ENCODE measurements at places on chromosomes 3 and 15.
A peak's percentile ranks its signal among the peaks of the same experiment; 100 is the strongest.

- no peak for DNase-seq
Measured at GRCh38 chr3:3923619-3924018, 124.4 kb downstream of the LRRN1 start.

DNA sequence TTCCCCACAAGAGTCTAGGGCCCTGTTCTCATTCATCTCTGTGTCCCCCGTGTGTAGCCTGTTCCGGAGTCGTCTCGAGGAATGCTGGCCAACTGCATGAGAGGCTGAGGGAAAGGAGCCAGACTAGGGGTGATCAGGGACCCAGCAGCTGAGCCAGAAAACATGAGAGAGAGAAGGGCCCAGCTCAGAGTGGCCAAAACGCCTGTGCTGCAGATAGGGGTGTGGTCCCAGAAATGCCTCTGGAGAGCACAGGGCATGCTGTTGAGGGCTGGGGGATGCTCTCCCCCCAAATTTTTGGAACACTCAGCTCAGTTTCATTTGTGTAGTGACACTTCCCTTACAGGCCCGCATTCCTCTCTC, 14.1 kb downstream of the CYP1A2 start:
- DNase-seq = no peak

DNA sequence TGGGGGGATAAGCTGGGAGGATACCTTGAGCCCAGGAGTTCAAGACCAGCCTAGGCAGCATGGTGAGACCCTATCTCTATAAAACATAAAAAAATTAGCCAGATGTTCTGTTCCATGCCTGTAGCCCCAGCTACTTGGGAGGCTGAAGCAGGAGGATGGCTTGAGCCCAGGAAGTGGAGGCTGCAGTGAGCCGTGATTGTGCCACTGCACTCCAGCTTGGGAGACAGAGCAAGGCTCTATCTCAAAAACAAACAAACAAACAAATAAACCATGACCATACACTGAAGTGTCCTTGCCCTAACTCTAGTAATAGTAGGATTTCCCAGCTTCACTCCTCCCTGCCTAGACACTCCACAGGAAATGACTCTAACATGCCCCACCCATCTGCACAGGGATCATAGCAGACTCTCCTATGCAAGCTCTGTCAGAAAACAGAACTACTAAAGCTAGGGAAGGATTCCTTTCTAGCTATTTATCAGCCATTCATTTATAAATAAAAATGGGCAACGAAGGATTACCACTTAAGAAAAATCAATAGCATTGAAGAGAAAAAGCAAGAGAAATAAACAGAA, 4.6 kb downstream of the ERICH6 start:
- no peak for DNase-seq

DNA sequence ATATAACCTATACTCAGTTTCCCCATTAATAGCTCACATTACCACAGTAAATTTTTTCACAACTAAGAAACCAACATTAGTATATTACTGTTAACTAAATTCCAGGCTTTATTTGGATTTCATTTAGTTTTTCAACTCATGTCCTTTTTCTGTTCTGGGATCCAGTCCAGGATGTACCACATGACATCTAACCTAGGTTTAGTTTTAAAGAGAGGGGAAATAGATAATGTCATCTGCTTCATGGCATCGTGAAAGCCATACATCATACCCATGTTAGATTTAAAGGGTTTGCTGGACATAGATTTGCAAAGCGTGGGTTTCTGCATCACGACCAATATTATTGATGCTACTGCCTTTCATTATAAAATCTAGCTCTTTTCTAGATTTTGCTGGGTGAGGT, 33.2 kb upstream of the RPP14 start:
- no peak for DNase-seq

- no peak for DNase-seq
Measured at GRCh38 chr3:171218069-171218468, 191.5 kb upstream of the SLC2A2 start.

- DNase-seq = no peak
Measured at GRCh38 chr3:73448761-73449301, 175.9 kb downstream of the PDZRN3 start.

GRCh38 chr15:100059094-100059493, 282.7 kb downstream of the ADAMTS17 start:
- DNase-seq = no peak

DNA sequence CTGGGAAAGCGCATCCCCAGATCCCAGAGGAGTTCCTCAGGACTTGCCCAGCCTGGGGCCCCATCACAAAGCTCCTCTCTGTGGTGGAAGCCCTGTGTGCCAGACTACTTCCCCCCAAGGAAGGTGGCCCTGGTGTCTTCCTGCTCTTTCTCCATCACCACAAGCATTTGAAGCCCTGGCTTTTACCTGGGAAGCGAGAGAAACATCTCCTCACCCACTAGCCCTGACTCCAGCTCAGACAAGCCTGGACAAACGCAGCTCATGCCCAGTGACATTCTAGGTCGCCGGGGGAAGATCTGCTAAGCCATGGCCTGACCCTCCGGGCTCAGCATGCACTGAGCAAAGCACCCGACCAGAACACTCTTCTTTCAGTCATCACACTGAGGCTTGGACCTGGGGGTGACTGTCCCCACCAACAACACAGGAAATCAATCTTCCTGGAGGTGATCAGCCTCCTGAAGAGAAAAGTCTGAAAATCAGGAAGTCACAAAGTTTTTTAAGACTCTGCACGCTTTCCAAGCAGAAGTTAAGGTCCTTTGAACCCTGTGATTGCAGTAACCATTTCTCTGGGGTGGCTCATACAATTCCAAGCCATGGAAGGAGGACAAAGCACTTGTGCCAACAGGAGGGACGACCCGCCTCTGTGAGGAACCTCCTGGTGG, 40.8 kb downstream of the KLHL25 start:
- no peak for DNase-seq

DNA sequence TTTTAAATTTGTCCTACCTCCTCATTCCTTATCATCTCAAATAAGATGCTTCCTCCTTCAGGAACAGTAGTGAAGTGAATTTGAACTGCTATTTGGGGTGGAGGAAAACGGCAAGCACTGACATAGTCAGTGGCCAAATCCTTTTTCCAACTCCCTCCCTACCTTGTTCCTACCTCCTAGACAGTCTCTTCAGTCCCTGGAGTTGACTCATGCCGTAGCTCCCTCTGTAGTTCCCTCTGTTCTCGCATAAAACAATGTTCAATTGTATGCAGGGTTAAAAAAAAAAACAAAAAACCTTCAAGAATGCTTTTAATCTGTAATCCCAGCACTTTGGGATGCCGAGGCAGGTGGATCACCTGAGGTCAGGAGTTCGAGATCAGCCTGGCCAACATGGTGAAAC, 1.4 kb downstream of the UBR1 start:
- no peak for DNase-seq

GRCh38 chr3:82671466-82671865, 910.0 kb upstream of the GBE1 start:
- DNase-seq = no peak

DNA sequence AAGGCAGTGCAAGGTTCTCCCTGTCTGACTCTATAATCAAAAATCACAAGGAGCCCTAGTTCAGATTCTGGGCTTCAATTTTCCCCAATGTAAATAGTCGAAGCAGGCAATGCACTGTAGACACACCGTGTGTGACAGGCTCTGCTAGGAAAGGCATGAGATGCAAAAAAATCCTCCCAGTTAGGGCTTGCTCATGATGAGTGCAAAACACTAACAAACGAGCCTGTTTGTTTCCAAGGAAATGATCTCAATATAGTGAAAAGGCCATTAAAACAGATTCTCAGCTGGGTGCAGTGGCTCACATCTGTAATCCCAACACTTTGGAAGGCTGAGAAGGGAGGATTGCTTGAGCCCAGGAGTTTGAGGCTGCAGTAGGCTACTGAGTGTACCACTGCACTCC, 55.7 kb downstream of the UMPS start:
- DNase-seq = no peak

DNA sequence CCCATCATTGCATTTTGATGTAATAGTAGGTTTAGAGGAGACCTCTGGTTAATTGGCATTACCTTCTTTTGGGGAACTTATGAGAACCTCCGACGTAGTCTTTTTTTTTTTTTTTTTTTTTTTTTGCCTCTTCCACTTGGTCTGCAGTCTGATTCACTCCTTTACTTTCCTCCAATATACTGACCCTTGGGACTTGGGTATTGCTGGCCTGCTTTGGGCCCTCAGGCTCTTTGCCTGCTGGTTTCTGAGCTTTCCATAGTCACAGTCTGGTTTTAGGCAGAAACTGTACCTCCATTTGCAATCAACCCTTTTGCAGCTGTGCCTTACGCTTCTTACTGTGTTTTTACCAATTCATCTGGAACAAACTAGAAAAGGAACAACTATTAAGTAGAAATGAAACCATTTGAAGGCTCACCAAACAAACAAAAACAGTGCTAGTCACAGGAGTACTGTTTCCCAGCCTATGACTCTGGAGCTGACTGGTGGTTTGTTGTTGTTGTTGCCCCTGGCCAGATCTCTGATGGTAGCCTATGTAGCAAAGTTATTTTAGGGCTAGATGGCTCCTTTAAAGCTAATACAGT, 272.8 kb downstream of the BBX start:
- DNase-seq = no peak

GRCh38 chr15:96306321-96306720, 24.2 kb upstream of the NR2F2 start:
- DNase-seq = no peak

- DNase-seq = no peak
Measured at GRCh38 chr3:187382609-187383151, 14.5 kb downstream of the RTP4 start.

GRCh38 chr3:136752172-136752421, at the start of gene STAG1:
Gene STAG1 (minus strand): TSS chr3:136752378. CDS start chr3:136630898, 121,480 bp downstream.
- DNase-seq = no peak

GRCh38 chr3:39386318-39386717, 3.1 kb downstream of the SLC25A38 start:
- no peak for DNase-seq

- no peak for DNase-seq
Measured at GRCh38 chr3:146969356-146969755, 364.2 kb upstream of the PLSCR5 start.

DNA sequence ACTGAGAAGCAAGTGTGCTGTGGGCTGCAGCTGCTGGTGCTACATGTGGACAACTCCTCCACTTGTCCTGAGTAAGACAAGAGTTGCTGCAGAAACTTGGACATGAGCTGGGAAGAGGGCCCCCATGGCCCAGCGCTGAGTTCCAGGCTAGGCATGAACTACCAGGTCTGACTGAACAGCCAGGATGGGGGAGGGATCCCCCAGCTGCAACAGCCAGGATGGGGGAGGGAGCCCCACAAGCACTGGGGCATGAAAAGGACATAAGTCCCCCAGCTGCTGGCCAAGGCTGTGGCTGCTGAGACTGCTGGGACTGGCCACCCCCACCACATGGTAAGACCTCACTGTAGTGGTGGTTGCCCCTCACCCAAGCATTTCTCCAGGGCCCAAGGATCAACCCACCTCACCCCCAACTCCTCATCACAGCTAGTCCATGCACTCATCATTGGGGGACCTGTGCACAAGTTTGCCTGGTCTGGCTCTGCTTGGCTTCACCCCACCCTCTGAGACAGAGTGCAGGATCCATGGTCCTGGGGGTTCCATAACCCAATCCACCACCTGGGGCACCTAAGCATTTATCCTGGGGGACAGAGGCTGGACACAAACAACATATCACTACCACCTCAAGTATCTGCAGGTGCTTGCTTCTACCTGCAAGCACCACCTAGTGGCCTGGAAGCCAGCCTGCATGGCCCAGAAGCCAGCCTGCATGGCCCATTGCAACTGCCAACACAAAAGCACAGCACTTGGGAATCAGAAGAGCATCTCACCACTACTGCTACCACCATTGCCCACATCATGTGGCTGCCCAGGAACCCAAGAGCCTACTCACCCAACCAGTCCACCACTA, 84.5 kb upstream of the STT3B start:
- DNase-seq = peak; percentile 20

DNA sequence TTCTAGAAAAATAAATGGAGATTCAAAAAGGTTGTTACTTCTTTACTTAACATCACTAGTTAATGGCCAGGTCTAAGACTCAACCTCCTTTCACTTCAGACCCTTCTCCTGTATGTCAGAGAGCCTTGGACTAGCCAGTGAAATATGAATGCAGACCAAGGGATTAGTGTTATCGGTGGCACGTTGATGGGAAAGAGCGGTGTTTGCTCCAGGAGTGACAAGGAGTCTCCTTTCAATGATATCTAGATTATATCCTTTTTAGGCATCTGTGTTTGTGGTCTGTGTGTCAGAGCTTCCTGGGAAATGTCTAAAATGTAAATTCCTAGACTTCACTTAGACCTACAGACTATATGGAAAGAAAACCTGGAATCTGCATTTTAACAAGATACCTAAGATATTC, 658.0 kb upstream of the KCNMB2 start:
- DNase-seq = no peak

DNA sequence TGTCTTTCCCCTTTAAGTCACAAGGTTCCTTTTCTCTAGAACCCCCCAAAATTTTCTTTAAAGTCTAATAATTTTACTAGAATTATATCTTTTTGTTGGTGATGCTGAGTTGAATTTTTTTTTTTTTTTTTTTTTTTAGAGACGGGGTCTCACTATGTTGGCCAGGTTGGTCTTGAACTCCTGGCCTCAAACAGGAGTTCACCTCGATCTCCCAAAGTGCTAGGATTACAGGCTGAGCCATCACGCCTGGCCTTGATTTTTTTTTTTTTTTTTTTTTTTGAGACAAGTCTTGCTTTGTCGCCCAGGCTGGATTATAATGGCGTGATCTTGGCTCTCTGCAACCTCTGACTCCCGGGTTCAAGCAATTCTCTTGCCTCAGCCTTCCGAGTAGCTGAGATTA, 12.2 kb downstream of the SEC13 start:
- no peak for DNase-seq

DNA sequence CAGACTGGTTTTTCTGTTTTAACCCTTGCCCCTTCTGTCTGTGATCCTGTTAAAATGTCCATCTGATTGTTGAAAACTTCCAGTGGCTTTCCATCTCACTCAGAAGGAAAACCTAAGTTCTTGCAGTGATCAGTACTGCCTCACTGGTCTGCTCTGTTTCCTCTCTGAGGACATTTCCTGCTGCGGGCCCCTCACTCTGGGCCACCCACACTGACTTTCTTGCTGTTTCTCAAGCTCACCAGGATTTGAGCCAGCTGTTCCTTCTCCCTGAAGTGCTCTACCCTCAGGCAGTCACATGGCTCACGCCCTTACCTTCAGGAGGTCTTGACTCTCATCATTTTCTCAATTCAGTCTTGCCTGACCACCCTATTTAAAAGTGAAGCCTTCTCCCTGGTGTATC, 1.8 kb downstream of the GRK7 start:
- DNase-seq = no peak

- no peak for DNase-seq
Measured at GRCh38 chr3:134600206-134600605, 50.6 kb downstream of the KY start.

GRCh38 chr3:47012342-47013230, 33.1 kb downstream of the NBEAL2 start:
- no peak for DNase-seq

Measured in activated T-cell treated with anti-CD3 and anti-CD28 coated beads, Interleukin-2, amount 50 U/mL, for 72 hours (primary cell).